GM12878 (cell line): ENCODE measurements at places on chromosomes 11 and 22.

- DNase-seq, result no peak
- peaks cover 17% of the 10 kb centered on the region for H3K4me1 ChIP-seq
- no peak overlapping the region for H3K27ac ChIP-seq
- H3K36me3 ChIP-seq, result no peaks in the 10 kb centered on the region
- H3K4me3 ChIP-seq, result no peak overlapping the region
Observed at GRCh38 chr11:123543797-123544196, 110.6 kb downstream of the SCN3B start.

- peaks cover 14% of the 10 kb centered on the region for H3K36me3 ChIP-seq
- no peaks in the 10 kb centered on the region for H3K27me3 ChIP-seq
- H3K27ac ChIP-seq, result peak overlapping the region; percentile 90
Observed at GRCh38 chr11:72102631-72102945, 509 bp downstream of the LAMTOR1 start.

- H3K27me3 ChIP-seq, result no peaks in the 10 kb centered on the region
- peaks cover 3% of the 10 kb centered on the region for H3K36me3 ChIP-seq
- H3K4me1 ChIP-seq, result peaks cover 5% of the 10 kb centered on the region; the same call in 1 of the 2 replicates
- H3K4me3 ChIP-seq, result no peak overlapping the region
- no peak overlapping the region for H3K27ac ChIP-seq
Observed at GRCh38 chr11:106012744-106013143, 9.3 kb downstream of the MSANTD4 start.

DNA sequence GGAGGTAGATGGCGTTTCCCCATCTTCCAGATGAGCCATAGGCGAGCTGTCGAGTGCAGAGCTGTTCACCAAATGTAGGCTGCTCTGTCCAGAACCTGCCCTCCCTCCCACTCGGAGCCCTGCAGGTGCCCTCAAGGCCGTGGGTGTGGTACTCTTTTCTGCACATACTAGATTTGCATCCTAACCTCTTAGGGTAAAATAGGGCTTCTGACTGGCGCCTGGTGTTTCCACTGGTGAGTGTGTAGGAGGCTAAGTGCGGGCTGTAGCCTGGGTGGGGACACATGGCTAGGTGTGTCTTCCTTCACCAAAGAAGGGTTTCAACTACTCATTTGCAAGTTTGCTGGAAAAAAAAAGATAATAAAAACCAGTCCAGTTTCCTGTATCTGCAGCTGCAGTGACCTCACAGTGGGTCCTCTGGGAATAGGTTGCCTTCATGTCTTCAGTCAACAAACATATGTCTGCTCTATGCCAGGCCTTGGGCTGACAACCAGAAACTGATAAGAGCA is 8.5 kb downstream of the BIK start:
- H3K4me1 ChIP-seq, result peaks cover 41% of the 10 kb centered on the region
- H3K27me3 ChIP-seq, result no peaks in the 10 kb centered on the region
- peak; percentile 58 for DNase-seq
- H3K27ac ChIP-seq, result no peak overlapping the region
- H3K4me3 ChIP-seq, result no peak overlapping the region

GRCh38 chr11:73292525-73292894 is 15.6 kb upstream of the ARHGEF17 start:
- no peak overlapping the region for H3K4me3 ChIP-seq
- DNase-seq, result no peak
- peaks cover 23% of the 10 kb centered on the region for H3K4me1 ChIP-seq
- no peaks in the 10 kb centered on the region; the same call in 1 of the 2 replicates for H3K27me3 ChIP-seq

DNA sequence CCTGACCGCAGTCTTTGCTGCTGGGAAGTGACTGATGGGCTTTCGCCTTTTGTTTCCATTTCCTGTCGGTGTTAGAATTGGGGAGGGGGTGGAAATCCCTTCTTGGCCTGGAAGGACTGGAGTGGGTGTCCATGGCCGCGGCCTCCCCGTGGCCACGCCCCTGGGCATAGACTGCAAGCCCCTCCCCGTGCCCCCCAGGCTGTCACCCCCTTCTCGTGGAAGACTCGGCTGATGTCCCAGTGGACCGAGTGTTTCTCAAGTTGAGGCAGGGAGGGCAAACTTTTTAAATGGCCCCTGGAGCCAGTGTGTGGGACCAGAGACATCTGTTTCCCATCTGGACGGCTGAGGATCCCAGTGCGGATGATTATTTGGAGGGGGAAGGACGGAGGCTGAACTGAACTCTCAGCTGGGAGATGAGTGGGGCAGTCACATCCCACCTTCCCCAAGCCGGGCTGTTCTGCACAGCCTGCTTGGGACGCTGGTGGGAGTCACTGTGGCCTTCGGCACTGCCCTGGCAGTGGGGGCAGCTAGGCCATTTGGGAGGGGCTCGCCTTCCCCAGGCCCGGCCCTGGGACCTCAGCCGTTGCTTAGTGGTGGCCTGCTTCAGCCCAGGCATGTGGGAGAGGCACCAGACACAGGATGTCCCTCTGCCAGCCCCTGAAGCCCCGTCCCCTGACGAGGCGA is 1.6 kb downstream of the CD81 start:
- peak overlapping the region; percentile 74 for H3K27ac ChIP-seq
- H3K4me3 ChIP-seq, result peak overlapping the region; percentile 97
- H3K27me3 ChIP-seq, result no peaks in the 10 kb centered on the region
- DNase-seq, result no peak
- H3K4me1 ChIP-seq, result peaks cover 39% of the 10 kb centered on the region
- H3K36me3 ChIP-seq, result no peaks in the 10 kb centered on the region; the same call in 1 of the 2 replicates

GRCh38 chr11:126917531-126918204 is 82.9 kb downstream of the KIRREL3 start:
- no peak overlapping the region for H3K27ac ChIP-seq
- peaks cover 5% of the 10 kb centered on the region; the same call in 1 of the 2 replicates for H3K4me1 ChIP-seq
